ENCODE measurements at places on chromosomes 6 and 20. TPM values are rescaled to one million over a fixed set of nuclear protein-coding genes. Genes with fewer than 3 reads are reported as not detected.

The SYCP2L gene
- not detected for total RNA-seq

The PPIL6 gene
- total RNA-seq = 1.8 TPM

The ISM1 gene
- not detected for total RNA-seq

The TNFAIP3 gene
- 92.2 TPM for total RNA-seq

The IMPG1 gene
- total RNA-seq = not detected

The TMC2 gene
- not detected for total RNA-seq

The PBX2 gene
- total RNA-seq = 180 TPM

The SMLR1 gene
- total RNA-seq = not detected

DNA sequence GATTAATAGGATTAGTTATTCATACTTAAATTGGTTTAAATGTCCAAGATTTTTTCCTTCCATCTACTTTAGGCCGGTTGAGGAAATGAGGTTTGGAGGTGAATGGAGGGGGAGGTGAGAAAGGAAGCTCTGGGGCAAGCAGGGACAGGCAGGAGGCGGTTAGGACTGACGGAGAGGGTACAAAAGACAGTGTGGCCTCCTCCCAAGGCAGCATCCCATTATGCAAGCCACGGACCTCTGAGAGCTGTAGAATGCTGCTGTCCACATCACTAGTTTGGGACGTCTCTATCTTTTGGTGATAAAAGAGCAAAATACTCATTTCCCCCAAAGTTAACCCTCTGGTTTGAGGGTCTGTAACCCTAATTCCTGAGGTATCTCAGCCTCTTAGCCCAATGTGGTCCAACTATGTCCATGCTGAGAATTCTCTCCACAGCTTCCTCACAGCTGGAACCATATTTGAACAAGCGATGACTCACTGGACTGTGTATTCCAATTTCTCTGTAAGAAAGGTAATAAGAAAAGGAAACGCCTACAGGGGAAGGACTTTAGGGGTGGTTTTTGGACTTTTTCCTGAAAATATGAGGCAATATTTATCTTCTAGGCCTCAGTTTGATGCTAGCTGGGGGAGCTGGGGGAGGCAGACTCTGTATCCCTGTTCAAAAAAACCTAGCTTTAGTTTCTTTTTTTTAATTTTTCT is 172.2 kb downstream of the TFAP2B start:
- DNase-seq = no peak

DNA sequence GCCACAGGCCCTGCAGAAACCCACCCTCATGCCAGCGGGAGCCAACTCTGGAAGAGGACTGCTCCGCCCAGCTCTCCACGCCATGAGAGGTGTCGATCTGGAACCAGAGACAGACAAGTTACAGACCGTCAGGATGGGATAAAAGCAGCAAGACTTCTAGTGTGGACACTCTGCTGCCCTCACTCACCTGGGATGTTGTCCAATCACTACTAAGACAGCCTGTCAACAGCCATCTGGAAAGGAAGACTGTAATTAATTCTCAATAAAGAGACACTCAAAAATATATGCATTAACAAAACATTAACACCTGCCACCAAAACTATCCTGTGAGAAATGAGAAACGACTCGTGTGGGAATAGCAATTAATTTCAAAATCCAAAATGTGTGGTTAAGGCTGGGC is 28.3 kb downstream of the SLC2A4RG start:
- no peak for DNase-seq

- DNase-seq = no peak
Observed at GRCh38 chr6:35304299-35304698, 6.7 kb downstream of the DEF6 start.

GRCh38 chr20:62482146-62482809 is 6.5 kb upstream of the GATA5 start:
- no peak for DNase-seq

DNA sequence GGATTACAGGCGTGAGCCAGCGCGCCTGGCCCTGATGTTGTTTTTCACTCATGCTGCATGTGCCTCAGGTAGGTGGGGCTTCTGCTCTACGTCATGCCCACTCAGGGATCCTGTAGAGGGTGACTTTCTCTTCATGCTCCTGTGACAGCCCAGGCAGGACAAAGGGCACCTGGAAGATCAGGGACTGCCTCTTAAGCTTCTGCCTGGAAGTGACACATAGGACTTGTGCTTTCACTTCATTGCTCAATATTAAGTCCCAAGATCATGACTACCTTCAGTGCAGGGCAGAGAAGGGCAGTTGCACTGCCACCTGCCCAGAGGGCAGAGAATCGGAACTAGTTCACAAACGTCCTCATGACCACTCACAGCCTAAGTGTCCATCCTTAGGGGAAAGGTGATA is 249.5 kb upstream of the SULF2 start:
- DNase-seq = no peak

DNA sequence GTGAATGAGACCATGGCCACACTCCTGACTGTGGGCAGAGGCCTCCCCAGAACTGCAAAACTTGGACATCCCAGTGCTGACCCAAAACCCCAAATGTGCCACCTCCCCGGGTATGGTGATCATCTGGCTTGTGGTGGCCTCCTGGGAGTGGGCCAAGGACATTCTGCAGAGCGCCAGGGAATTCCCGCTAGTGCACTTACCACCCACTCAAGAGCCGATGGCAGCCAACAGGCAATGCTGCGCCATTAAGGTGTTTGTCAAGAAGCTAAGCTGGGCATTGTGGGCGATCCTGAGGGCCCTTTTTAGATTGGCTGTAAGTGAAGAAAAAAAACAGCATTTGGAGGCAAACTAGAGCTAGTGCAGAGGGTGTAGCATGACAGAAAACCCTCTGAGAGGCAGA is 9.4 kb downstream of the MMP24 start:
- DNase-seq = no peak

- DNase-seq = no peak
Observed at GRCh38 chr20:46717818-46718541, 8.5 kb downstream of the SLC2A10 start.

- DNase-seq = no peak
Observed at GRCh38 chr6:109912118-109912517, 66.0 kb upstream of the GPR6 start.

Data from B cell (primary cell).